ENCODE measurements at places on chromosomes 1 and 21.

GRCh38 chr21:35147439-35147838 lies 98.3 kb upstream of the RUNX1 start:
- no peak for DNase-seq

DNA sequence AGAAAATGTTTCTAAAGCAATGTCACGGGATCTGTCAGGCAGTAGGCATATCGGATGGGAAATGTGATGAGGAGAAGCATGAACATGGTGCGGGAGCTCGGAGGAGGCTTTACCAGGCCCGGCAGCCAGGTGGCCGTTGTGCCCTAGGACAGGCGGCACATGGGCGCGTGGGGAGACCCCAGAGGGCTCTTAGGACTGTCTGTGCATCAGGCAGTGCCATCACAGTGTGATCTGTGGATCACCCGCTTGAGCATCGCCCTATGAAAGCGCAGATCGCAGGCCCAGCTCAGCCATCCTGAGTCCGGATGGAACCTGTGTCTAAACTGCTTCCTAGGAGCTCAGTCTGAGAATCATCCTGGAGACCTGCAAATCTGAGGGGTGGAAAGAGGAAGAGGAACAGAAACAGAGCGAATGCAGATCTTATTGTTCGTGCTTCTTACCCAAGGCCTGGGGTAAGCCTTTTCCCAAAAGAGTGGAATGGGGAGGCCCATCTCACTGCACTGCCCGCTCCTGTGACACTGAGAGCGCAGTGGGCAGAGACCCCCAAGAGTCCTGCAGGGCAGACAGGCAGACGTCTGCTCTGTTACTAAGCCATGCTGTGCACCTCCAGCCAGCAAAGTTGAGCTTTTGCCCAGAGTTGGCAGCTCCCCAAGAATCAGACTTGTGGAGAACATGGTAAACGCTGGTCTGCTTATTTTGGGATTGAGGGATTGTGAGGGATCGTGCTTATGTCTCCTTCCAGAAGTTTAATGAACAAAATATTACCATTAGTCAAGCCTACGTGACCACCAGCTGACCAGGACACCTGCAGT lies 251.0 kb downstream of the RHOU start:
- DNase-seq = peak; percentile 54

GRCh38 chr1:99003581-99004253 lies 944 bp downstream of the PLPPR5 start:
- DNase-seq = no peak

GRCh38 chr1:29531596-29531995 lies 295.3 kb downstream of the PTPRU start:
- no peak for DNase-seq

DNA sequence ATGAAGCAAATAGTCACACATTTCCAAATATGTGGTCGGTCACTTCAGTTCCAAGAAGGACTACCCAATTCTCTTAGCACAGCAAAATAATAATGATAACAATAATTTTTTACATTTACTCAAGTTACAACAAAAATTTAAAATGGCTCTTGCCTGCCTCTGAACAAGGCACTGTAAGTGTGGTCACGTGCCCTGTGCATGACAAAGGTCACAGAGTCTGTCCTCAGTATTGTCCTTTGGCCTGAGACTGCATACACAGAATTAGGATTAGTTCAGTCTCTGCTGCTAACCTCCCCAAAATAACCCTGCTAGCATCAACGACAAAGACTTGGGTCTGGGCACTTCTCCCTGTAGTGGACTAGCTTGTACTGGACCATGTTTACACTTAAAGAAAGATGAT lies 297.1 kb upstream of the DUSP10 start:
- DNase-seq = no peak

DNA sequence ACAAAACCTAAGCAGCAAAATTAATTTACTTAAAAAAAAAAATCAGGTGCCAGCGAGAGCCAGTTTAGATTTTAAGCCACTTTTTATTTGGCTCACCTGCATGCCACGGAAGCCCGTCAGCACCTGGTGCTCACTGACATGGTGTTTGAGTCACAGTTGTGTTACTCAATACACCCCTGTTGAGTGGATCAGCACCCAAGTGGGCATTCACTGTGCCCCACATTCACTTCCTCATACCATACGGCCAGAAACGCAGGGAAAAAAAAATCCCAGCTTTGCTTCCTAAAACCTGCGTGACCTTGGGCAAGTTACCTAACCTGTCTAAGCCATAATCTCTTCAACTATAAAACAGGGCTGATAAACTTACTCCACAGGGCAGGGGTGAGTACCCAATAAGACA lies 42.8 kb upstream of the SIM2 start:
- peak; percentile 13 for DNase-seq

GRCh38 chr1:7405844-7406500 lies 365.1 kb upstream of the VAMP3 start:
- DNase-seq = no peak

DNA sequence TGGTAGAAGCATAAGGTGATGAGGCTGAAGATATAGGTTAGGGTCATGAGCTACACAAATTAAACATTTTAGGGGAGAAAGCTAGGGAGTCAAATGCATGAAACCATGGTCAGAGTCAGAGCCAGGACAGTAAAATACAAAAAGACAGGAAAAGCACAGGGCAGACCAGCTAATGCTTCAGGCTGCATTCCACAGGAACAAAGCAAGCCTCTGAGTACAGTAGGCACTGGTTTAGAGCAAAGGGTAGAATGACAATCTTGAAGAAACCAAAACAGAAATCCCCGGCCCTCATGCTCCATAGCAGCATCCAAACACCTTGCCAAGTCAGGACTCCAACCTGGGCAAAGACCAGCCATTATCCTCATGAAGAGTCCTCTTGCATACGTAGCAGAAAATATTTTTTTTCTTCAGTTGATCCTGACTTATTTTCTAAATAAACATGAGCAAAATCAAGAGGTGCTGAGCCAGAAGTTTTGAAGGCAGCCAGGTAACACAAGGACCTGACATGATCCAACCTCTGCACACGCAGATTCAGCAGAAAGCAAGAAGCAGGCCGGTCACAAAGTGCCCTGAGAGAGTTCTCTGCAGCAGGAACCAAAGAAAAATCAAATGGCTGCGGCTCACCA lies 273.1 kb downstream of the TTLL7 start:
- DNase-seq = no peak

DNA sequence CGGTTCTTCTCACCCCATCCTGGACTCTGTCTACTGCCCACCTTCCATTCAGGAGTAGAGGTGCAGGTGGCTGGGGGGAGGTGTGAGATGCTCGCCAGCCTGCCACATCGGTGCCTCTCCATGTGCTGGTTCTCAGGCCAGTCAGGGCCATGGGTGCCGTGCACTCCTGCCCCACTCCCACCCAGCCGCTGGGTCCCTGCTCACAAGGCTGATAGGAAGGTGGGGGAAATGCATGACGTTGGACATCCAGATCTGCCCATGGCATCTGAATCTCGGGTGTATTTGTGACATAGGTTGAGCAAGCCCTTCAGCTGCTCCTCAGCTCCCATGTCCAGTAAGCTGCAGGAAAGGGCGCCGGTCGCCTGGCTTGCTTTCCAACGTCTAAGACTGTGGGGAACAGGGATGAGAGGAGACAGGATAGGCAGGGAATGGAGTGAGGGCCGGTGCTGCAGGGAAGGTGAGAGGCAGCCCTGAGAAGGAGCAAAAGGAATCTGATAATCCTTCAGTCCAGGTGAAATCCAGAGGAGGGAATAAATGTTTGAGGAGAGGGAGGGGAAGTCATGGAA lies 11.8 kb downstream of the S100A7A start:
- no peak for DNase-seq

- DNase-seq = no peak
Observed at GRCh38 chr1:60742339-60742738, 340.0 kb upstream of the NFIA start.

DNA sequence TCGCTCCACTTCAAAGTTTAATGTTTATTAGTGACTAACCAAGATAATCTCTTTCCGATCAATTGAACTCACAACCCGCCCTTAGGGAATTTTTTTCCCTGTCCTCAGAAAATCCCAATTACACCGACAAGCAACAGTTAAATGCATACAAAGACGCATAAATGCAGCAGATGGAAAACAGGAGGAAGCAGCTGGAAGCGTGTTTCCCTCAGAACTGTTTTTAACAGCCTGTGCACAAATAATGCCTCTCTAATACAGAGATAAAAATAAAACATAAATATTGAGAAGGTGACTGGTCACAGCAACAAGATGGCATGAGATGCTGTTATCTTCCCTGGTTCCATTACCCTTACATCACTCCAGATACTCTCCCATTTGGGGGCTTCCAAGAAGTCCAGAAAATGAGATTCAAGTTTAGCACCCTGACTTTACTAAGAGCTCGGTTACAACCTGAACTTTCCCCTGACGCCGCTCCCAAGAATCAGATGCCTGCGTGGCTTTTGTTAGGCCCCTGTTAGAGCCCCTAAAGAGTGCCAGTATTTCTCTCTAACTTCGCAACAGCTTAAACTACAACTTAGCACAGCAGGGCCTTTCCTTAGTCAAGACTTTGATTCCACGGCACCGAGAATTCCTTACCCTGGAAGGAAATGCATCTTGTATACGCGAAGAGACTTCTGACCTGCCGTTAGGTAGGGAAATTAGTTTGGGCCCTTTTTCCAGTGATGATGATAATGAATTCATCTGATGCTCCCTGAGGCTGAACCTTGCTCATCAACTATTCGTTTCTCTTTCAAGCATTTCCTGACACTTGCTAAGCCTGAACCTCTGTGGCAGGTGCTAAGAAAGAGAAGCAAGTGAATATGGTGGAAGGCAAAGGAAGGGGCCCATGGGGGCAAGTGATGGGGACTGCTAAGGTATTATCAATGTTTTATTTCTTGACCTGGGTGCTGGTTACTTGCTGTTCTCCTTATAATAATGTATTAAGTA lies 137.7 kb upstream of the SMYD2 start:
- no peak for DNase-seq

- no peak for DNase-seq
Observed at GRCh38 chr1:156337888-156338179, 258 bp downstream of the CCT3 start.

- no peak for DNase-seq
Observed at GRCh38 chr1:84691122-84691783, 992 bp upstream of the SSX2IP start.

DNA sequence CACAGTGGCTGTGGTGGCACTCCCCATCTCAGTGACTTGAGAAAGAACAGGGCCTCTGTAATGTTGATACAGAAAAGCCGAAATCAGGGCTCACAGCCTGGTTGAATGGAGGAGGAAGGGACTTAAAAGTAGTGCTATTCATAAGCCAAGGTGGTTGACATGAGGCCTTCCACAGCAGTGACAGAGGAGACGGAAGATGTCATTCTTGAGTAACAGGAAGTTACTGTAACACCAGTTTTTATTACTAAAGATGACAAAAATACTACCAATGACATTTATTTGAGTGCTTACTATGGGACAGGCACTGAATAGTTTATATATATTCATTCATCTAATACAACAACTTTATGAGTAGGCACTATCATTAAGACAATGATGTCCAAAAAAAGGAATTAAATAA lies 52.8 kb upstream of the GNG12 start:
- DNase-seq = peak; percentile 44

- no peak for DNase-seq
Observed at GRCh38 chr21:15204970-15205286, 140.1 kb upstream of the NRIP1 start.

- DNase-seq = no peak
Observed at GRCh38 chr21:22842875-22843274, 1844.7 kb downstream of the NCAM2 start.

GRCh38 chr21:42125571-42126544 lies 54.7 kb downstream of the UMODL1 start:
- DNase-seq = peak; percentile 53

DNA sequence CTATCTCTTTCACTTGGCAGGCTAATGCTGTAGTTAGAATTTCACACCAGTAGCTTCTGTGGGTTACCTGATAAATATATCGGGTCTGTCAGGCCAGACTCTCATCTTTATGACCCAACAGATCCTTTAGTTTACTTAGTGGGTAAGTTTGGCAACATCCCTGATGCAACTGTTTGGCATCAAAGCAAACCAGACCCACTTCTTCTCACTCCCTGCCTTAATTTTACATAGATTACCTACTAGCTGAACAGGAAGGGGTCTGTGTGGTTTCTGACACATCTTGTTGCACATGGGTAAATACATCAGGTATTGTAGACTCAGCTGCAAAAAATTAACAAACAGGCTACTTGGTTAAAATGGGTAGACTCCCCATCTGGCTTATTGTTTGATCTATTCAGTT lies 3.2 kb upstream of the GUK1 start:
- no peak for DNase-seq

- peak; percentile 9 for DNase-seq
Observed at GRCh38 chr1:34013958-34014737, 150.3 kb downstream of the HMGB4 start.

DNA sequence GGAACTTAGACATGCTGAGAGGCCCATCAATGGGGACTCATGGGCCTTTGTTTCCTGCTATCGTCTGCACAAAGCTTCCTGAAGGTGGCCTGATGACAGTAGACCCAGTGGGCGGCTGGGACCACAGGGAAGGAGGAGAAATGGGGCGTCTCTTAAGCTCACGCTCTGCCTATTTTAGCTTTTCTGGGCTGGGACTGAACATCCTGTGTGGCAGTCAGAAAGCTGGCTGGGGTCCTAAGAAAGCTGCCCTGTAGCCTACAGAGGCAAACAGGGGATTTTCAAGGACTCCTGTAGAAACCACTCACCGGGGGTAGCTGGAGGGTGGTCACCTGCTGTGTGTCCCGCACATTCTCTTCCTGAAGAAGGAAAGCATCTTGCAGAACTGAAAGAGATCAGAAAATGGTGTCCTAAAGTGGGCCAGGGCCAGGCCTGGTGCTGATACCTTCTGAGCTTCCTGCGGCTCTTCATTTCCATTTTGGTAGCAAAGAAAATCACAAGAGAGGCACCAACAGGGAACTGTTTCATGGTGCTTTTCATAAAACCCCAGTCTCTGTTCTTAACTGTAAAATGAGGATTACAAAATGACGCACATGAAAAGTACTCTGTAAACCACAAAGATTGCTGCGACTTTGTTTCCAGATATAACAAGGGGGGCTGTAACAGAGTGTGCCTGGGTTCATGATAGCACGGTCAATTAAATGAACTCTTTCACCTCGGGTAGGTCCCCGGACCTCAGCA lies 8.6 kb downstream of the ZNF496 start:
- DNase-seq = peak; percentile 44
